NCI-H1436 treated with DMSO at 0.1 percent for 48 hours (cell line): ENCODE measurements at places on chromosomes 7 and 10.

- no peak for DNase-seq
These were observed 29.3 kb upstream of the OSBPL3 start for GRCh38 chr7:25009257-25009656.

GRCh38 chr7:151395036-151395367 is 14.8 kb downstream of the WDR86 start:
- no peak for DNase-seq

DNA sequence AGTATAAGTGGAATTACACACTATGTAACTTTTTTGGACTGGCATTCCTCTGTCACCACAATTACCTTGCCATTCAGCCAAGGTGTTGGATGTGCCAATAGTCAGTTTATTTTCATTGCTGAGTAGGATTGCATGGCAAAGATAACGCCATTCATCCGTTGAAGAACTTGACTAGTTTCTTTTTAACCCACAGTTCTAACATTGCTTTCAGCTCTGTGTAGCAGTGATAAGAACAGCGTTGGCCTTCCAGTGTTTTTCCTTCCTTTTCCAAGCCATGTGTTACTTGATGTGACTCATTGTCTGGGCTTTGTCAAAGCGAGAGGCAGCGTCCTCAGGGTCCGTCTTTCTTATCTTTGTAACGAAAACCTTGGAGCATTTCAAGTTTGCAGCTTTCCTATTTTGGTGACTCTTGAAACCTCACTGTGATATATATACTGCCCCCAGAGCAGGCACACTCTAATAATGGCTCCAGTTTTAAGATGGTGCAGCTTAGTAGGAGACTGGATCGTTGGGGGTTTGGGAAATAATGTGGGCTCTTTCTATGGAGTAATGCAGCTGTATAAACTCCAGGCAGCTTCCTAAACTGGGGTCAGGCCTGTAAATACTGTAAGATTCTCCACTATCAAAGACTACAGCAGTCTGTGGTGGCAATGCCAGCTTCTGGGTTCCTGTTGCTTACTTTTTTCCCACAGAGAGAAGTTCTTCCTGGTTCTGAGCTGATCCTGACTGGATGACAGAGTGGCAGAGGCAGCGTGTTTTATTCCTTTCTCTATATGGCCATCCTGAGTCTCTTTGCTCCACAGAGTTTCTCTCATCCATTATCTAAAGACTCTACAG is 41.7 kb downstream of the AKR1E2 start:
- no peak for DNase-seq

DNA sequence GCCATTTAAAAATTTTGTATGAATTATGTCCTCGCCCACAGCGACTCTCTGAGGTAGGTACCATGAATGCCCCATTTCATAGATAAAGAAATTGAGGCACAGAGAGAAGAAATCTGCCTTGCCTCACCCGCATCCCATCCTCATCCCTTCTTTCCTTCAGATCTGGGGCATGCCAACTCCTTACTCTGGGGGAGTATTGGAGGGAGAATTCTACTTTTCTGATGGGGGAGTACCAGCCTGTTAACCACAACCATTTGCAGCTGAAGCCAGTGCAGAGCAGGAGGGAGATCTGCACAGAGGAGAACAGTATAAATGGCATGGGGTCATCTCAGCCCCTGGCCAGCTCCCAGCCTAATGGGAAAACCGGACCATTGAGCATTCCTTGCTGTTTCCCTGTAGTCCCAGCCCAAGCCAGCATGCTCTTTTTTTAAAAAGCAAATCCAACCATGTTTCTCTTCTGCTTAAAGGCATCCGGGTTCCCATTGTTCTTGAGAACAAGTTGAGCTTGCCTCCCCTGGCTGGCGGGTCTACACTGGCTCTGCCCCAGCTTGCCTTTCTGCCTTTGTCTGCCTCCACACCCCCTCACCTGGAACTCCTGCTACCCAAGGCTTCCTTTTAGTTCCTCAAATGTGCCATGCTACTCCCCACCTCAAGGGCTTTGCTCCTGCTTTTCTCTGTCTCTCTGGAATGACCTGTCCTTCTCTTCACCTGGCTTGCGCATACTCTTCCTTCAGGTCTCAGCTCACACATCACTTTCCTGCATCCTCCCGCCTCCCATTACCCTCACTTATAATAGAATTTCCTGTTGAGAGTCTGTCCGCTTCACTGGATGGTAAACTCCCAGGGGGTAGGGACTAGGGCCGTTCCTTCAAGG is 8.8 kb upstream of the ZNF503 start:
- no peak for DNase-seq

- no peak for DNase-seq
These were observed 13.4 kb upstream of the ARL4A start for GRCh38 chr7:12674053-12674452.

DNA sequence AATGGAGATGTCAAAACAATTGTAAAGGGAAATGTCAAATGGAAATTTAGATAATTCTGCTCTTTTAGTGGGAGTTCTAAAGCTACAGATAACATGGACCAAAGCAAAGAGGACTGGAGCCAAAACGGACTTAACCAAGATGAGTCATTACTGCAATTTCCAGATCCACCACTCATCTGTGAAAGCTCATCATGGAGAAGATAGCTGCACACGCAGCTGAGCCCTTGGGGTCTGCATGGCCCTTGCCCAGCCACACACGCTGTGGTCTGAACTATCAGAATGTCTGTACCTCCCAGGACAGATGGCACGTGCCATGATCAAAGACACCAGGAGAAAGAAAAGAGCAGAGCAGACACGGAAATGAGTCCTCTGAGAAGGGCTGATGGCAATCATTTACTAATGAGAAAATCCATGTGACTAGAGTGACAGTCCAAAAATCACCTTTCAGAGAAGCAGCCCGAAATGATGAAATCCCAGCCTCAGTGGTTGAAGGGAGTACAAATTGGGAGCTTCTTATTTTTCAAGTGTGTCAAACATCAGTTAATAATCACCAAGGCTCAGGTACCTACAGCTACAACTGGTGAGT is 177.9 kb upstream of the MGMT start:
- DNase-seq, result no peak

DNA sequence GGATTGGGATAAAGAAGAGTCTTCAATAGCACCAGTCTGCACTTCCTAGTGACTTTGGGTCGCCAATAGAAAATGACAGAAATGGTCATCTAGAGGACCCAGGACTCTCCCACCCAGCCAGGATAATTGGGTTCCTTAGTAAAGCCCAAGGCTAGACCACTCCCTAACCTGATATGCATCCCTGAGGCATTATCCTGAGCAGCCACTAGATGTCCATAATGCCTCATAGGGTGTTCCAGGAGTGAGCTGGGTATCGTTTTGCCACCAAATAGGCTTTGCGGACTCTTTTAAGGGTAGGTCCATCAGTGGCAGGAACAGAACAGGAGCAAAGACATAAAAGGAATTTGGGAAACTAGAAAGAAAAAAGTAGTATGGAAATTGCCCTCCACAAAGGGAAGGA is 4.5 kb upstream of the LRRC4 start:
- no peak for DNase-seq

- DNase-seq, result no peak
These were observed 1.3 kb downstream of the COL1A2 start for GRCh38 chr7:94396037-94396431.

GRCh38 chr7:2870471-2870931 is 26.4 kb upstream of the GNA12 start:
- DNase-seq, result no peak

DNA sequence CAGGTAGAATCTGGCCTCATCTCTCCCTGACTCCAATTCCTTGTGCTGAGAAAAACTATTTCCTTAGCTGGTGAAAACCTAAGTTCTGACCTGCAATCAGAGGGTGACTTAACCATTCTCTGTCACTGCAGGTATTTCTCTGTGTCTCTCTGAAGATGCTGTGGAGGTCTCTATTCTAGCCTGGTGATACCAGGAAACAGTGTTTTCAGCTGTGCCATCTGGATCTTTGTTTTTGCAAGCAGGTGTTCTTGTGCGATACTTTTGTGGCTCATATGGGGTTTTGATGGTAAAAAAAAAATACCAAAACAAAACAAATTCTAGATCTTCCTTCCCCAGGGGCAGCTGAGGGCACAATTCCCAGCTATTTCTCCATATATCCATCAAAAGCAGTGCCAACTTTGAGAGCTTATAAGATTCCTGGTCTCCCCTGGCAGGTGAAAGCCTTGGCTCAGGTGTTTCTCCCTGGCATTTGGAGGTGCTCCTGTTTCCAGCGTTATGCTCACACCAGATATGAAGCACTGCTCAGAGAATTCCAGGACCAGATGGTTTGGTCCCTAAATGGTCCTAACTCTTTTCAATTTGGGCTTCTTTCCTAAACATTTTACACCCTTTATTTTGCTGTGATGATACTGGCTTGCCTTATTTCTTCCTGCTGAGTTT is 9.9 kb upstream of the NPVF start:
- DNase-seq, result no peak

GRCh38 chr7:151940048-151940811 is 16.0 kb upstream of the GALNTL5 start:
- no peak for DNase-seq

DNA sequence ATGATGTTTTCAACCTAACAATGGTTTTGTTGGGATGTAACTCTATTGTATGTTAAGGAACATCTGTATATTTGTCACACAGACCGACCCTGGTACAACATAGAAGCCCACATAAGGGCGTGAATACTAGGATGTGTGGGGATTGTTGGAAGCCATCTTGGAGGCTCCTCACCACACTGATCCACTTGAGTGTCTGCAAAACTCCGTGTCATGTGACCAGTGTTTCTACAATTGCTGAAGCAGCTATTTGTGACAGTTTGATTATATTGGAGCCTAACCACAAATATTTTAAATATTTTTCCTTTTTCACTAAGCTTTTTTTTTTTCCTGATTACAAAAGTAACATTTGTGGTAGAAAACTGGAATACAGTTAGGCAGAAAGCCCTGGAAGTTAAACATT is 27.9 kb downstream of the RALA start:
- no peak for DNase-seq

GRCh38 chr10:132360766-132361447 is 28.9 kb downstream of the LRRC27 start:
- DNase-seq, result no peak

GRCh38 chr10:89373916-89374711 is 3.7 kb upstream of the IFIT1B start:
- no peak for DNase-seq

DNA sequence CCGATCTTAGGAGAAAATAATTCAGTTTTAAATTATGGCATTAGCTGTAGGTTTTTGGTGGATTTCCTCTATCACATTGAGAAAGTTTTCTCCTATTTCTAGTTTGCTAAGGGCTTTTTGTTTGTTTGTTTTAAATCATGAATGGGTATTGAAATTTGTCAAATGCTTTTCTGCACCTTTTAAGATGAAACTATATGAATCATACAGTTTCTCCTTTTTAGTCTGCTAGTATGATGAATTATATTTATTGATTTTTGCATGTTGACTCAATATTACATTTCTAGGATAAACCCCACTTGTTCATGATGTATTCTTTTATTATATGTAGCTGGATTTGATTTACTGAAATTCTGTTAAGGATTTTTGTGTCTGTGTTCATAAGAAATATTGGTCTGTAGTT is 70.3 kb upstream of the PIP4K2A start:
- DNase-seq, result no peak

- DNase-seq, result no peak
These were observed 249.7 kb downstream of the ELMO1 start for GRCh38 chr7:37198906-37199485.

DNA sequence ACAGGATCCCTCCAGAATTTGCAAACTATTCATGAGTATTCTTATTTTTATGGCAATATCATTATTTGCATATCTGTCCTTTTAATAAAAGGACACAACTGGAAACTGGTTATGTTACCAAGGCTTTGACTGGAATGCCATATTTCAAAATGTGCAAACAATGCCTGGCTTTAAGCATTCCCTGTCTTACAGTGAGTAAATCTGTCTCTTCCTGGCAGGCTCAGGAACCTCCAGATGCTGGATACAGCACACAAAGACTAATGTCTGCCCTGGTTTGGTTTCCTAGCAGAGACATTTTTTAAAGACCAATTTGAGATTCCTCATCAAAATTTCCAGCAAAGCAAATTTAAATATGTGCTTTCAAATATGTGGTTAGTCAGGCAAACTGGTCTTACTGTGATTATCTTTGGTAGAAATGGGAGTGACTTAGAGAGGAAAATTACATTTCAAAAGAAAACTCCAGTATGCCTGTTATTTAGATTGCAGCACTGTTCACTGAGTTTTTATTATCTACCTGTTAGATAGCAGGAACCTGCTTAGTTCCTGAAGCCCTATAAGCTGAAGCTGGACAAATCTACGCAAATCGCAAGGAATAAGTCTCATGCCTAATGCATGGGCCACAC is 31.3 kb downstream of the RNF216 start:
- DNase-seq, result no peak

DNA sequence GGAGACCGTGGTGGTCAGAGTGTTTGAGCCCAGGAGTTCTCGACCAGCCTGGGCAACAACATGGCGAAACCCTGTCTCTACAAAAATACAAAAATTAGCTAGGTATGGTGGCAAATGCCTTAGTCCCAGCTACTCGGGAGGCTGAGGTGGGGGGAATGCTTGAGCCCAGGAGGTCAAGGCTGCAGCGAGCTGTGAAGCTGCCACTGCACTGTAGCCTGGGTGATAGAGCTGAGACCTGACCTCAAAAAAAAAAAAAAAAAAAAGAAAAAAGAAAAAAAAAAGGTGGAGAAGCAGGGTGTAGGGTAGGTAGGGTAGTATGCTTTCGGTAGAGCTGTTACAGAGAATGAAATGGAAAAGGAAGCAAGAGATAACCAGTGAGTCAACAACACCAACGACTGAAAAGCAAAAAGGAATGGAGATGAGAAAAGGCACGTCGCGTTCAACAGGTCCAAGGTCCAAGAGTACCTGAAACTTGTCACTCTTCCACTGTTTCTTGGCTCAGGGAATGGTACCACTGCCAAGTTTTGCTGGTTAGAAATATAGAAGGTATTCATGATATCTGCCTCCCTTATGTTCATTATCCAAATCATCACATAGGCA is 4.3 kb upstream of the RSBN1L start:
- no peak for DNase-seq

DNA sequence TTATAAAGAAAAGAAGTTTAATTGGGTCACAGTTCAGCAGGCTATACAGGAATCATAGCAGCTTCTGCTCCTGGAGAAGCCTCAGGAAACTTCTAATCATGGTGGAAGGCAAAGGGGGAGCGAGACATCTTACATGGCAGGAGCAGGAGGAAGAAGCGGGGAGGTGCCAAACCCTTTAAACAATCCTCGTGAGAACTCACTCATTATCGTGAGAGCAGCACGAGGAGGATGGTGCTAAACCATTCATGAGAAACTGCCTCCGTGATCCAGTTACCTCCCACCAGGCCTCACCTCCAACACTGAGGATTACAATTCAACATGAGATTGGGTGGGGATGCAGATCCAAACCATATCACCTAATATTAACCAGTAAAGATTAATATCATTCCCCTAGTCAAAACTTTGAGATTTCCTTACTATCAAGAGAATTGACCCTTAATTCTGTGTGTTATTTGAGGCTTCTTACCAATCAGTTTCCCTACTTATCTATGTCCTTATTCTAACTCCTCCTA is 1.6 kb upstream of the SMO start:
- no peak for DNase-seq

DNA sequence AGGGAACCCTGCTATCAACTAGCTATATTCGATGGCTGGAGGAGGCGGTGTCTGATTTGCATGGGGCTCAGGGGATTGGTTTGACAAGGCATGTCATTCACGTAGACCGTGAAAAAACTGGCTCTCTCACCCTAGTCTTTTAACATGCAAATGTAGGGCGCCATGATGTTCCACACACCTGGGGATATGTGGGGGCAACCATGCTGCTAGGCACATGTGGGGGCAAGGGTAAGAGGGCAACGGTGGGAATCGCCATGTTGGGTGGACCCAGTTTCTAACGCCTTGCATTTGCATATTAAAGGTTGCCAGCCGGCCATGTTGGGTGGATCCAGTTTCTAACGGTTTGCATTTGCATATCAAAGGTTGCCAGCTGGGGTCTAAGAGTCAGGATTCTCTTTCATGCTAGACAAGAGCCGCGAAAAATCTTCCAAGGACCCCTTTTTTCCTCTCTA is 419.2 kb upstream of the NFE2L3 start:
- no peak for DNase-seq
